GM12864 (cell line): ENCODE measurements at places on chromosomes 3 and 15.

DNA sequence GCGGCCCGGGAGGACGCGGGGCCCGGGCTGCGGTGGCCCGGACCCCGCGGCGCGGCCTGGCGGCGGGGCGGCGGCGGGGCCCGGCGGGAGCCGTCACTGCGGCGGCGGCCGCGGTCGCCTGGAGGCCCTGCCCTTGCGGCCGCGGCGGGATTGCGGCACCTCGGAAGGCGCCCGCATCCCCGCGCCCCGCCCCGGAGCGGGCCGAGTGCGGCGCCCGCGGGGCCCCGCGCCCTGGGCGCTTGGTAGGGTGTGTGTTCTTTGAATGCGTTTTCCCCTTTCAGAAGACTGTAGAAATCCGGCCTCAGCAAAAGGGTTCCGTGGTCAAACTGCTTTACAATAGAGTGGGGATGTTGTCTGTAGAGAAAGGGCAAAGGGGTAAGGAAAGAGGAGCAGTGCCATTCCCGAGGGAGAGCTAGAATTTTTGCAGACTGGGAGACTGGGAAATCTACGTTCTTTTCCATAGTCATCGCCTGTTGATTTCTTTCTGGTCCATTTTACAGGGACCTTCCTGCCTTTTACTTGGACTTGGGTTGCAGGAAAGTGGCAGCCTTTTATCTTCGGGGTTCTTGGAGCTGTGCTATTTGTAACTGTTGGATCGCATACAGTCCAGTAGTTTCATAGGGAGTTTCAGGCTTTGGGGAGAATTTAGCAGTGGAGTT lies 630 bp downstream of the SNRK start:
- no peak for DNase-seq

- no peak for DNase-seq
Measured at GRCh38 chr3:135567223-135567622, 398.3 kb upstream of the PPP2R3A start.

- no peak for DNase-seq
Measured at GRCh38 chr3:31247850-31248562, 284.7 kb upstream of the STT3B start.

DNA sequence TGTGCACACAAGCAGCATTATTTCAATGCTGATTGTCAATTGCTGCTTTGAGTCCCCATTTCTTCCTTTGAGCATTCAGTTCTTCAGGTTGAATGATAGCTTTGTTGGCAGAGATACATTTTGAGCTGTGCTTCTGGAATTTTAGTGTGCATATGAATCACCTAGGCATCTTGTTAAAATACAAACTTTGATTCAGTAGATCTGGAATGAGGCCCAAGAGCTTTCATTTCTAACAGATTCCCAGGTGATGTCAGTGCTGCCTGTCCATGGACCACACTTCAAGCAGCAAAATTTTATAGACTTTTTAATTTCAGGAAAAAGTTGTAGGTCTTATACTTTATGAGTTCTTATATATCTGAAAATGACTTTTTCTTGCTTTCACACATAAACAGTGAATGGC lies 131.1 kb downstream of the ADAMTSL3 start:
- DNase-seq, result no peak

- no peak for DNase-seq
Measured at GRCh38 chr3:110070161-110070916, 733.0 kb upstream of the DPPA4 start.

DNA sequence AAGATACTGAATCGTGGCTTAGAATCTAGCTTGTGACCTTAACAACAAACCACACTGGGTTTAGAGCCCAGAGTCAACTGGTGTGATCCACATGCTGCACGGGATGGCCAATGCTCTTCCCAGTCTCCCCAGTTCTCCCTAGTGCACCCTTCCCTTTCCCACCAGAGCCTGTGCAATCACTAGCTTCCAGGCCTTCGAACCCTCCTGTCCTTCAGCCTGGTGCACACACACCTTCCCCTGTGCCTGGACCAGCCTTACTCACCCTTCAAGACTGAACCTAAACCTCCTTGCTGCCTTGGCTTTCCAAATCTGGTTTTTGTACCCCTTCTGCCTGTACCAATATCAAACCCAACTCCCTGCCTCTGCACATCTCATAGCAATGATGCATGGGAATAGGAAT lies 43.8 kb downstream of the WNT5A start:
- DNase-seq, result no peak

- no peak for DNase-seq
Measured at GRCh38 chr3:151879037-151879436, 5.6 kb downstream of the SUCNR1 start.

DNA sequence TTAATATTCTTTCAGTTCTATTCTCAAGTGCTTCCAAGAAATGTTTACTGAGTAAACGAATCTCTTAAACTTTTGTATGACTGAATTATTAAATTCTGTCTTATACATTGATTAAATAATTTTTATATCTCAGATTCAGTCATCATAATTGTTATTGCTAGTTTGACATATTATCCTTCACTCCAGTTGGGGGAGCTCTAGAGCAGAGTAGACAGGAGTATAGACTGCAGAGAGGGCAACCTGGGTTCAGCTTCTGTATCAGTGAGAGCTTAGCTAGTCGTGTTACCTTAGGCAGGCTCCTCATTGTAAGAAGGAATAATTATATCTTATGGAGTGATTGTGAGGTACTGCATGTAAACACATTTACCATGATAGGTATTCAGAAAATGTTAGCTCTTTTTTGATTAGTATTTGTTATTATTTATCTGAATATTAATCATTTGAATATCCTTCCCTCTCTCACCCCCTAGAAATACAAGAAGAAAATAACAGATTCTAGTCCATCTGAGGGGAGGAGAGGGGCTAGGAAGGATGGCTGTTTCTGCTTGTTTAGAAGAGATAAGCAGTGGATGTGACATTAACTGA lies 31.0 kb upstream of the ZCWPW2 start:
- DNase-seq, result peak; percentile 8

DNA sequence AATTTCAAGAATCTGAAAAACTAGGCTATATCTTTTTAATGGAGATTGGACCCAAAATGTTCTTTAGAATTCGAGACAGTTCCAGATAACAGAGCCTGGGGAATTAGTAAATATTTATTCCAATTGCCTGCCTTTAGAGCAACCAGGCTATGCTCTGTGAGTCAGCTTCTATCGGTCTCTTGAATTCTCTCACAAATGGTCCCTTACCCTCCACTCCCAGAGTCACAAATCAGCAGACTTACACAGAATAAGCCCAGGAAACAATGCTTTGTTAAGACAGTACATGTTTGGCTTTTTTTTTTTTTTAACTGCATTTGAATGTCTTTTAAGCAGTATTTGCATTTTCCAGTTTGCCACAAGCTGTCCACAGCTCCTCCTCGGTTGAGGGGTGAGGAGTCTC lies 460.7 kb upstream of the CBLB start:
- DNase-seq, result no peak

DNA sequence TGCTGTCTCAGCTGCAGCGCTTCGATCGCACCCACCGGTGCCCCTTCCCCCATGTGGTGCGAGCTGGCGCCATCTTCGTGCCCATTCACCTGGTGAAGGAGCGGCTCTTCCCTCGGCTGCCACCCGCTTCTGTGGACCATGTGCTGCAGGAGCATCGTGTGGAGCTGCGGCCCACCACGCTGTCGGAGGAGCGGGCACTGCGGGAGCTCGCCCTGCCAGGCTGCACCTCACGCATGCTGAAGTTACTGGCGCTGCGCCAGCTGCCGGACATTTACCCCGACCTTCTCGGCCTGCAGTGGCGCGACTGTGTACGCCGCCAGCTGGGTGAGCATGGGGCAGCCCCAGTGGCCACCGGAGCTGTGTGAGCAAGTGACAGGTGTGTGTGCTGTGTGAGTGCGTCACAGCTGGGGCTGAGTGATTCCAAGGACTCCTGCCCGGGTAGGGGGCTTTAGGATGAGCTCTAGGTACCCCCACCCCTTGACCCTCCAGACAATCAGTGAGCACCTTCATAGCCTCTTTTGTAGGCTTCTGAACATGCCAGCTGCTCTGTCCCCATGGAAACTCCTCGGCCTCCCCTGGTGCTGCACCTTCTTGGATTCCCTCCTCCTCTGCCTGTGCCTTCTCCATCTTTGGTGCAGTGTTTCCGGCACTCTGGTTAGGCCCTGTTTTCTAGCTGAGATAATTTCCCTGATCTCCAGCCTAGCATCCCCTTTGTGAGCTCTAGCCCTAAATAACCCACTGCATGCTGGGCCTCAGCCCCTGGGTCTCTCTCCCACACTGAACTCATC lies 7.0 kb downstream of the C15orf39 start:
- no peak for DNase-seq

DNA sequence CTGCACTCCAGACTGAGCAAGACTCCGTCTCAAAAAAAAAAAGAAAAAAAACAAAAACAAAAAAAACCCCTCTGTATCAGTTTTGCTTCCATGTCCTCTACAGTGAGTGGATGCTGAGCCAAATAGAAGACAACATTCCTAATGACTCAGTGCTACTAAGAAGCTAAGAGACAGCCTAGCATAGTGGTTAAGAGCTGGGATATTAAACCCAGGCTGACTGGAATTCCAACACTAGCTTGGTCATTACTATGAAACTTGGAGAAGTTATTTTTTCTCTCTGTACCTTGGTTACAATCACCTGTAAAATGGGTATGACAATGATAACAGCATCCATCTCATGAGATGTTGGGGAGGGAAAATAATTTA lies 60.9 kb upstream of the PYGO1 start:
- DNase-seq, result no peak

- DNase-seq, result no peak
Measured at GRCh38 chr3:108602935-108603294, 13.4 kb downstream of the DZIP3 start.

DNA sequence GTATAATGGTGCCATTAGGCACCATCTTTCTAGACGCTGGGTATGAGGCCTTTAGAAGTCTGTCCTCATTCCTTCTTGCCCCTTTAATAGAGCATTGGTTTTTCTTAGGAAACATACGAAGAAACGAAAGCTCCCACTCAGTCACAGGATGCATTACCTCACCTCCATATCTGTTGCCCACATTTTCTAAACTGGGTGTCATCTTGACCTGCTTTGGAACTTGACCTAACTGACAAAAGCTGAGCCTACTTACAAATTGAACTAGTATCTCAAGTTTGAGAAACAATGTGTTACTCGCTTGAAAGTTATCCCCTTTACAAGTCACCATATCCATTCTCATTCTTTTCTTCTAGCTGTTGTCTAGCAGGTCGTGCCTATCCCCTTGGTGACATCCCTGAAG lies 102.7 kb downstream of the VPS8 start:
- no peak for DNase-seq

GRCh38 chr3:105274958-105275357 lies 91.8 kb upstream of the ALCAM start:
- DNase-seq, result no peak

GRCh38 chr15:89452330-89452836 lies 44.0 kb downstream of the RHCG start:
- no peak for DNase-seq

DNA sequence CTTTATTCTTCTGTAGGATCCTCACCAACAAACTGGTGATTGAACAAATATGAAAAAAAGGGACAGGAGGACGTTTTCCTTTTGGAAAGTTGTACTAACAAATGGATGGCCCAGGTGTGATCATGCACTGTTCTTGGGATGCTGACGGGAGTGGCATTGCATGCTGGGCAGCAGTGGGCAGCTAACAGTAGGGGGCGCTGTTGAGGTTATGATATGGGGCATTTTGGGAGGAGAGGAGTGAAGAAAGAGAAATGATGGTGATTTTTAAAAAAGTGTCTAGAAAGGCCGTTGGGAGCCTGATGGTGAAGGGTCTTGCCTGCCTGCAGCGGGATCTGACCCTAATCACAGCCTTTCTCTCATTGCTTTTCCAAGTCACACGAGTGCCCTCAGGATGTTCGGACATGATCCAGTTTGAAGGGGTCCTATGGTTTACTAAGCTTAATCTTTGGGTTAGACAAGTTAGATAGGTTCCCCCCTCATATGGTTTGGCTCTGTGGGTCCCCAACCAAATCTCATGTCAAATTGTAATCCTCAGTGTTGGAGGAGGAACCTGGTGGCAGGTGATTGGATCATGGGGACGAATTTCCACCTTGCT lies 46.2 kb upstream of the PRTG start:
- no peak for DNase-seq

GRCh38 chr3:127690823-127691452 lies 18.2 kb downstream of the ABTB1 start:
- no peak for DNase-seq

- DNase-seq, result no peak
Measured at GRCh38 chr3:29141197-29141917, 139.5 kb upstream of the RBMS3 start.

DNA sequence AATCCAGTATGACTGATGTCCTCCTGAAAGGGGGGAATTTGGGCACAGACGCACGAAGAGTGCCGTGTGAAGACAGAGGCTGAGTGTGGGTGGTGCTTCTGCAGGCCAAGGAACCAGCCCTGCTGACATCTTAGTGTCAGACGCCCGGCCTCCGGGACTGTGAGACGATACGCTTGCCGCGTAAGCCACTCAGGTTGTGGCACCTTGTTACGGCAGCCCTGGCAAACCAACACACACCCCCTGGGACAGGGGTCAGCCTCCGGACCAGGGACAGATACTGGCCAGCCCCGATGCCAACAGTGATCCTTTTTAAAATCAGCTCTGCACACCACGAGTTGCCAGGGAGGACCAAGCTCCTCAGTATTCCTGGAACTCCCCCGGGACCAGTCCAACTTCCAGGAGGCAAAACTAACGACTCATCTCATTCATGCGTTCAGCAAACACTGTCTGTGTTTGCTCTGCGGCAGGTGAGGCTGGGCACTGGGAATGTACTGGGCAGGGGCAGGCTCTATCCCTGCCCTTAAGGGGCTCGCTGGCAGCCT lies 21.2 kb upstream of the PIGZ start:
- no peak for DNase-seq

DNA sequence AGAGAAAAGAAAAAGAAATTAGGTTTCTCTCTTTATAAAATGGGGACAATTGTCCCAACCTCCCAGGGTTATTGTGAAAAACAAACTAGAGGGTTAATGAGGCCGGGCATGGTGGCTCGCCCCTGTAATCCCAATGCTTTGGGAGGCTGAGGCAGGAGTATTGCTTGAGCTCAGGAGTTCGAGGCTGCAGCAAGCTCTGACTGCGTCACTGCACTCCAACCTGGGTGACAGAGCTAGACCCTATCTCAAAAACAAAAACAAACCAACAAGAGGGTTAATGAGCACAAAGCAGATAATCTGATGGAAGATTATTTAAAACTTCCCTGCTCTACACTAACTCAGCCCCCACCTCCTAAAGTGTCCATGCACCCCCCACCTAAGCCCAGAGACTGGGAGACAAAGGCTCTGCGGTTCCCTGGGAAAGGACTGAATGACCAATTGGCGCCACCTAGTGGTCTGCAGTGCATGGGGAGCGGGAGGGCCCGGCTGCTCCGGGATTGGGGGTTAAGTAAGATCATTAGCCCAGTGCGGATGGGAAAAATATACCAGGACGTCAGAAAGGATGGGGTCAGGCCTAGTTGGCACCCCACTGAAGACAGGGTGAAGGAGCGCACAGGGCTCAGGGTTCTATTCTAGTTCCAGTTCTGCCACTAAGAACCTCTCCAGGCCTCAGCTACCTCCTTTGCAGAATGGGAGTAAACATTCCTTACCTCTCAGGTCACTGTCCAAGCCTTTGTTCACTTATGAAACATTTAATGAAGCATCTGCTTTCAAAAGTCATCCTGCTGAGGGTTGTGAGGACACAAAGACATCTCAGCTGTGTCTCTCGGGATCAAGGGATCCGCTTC lies 15.6 kb downstream of the PIF1 start:
- no peak for DNase-seq

GRCh38 chr3:80307844-80308243 lies 540.0 kb upstream of the ROBO1 start:
- no peak for DNase-seq

GRCh38 chr3:89392991-89393390 lies 285.6 kb downstream of the EPHA3 start:
- no peak for DNase-seq

GRCh38 chr3:81868597-81868996 lies 107.2 kb upstream of the GBE1 start:
- DNase-seq, result no peak
